Activated CD4-positive, alpha-beta T cell treated with anti-CD3 and anti-CD28 coated beads for 24 hours (primary cell): ENCODE measurements at places on chromosomes 16 and 17.

DNA sequence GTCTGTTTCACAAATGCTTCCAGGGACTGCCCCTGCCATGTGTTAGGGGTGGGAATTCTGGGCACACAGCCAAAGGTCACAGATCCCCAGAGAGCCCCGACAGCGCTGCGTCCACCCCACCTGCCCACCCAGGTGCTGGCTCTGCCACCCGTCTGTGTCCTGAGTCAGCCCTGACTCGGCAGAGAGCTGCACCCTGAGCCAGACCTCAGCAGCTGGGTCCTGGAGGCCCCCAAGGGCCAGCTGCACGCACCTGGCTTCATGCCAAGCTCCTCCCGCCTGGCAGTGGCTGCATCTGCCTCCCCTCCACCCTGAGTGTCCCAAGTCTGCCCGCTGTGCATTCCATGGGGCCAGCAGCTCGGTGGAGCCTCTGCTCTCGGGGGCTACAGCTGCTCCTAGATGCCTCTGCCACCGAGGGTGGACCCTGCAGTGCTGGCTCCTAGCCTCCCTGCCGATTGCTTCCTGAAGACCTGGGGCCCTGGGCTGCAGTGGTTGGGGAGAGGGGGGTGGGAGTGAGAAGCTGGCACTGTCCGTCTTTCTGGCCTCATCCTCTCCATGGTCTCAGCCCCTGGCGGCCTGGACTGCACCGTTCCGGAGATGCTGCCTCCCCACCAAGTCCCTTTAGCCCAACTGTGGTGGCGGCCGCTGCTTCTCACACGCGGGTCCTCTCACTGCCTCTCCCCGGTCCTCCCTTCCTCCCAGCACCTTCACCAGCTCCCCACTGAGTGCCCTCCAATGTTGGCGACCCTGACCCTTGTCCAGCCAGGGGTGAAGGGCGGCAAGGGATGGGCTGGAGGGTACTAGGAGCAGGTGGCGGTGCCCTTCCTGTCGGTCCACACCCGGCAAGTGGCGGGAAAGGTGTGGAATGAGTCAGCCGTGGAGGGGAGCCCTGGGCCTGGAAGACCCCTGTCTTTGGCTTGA is 3.0 kb downstream of the SECTM1 start:
- no peak for DNase-seq

DNA sequence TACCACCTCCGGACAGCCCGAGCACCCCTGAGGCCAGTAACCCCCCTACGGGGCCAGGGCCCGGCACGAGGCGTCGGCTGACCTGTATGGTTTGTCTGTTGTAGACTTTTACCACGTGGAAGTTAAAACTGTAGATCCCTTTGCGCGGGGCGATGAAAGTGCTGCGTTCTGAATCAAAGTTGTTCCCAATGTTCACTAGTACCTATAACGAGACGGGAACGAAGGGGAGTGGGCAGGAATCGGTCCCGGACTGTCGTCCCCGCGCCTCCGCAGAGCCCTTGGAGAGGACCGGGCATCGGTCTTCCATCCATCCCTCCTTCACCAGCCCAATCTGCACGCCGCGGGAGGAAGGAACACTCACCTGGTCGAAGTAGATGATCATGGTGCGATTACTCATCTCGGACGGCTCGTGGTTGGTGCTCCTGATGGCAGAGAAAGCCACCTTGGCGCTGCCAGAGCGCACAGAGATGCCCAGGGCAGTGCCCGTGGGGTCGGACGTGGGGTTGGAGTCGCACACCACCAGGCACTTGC is 732 bp downstream of the CBLN1 start:
- DNase-seq = no peak

GRCh38 chr16:79809376-79809775 is 208.8 kb upstream of the MAF start:
- DNase-seq = no peak

DNA sequence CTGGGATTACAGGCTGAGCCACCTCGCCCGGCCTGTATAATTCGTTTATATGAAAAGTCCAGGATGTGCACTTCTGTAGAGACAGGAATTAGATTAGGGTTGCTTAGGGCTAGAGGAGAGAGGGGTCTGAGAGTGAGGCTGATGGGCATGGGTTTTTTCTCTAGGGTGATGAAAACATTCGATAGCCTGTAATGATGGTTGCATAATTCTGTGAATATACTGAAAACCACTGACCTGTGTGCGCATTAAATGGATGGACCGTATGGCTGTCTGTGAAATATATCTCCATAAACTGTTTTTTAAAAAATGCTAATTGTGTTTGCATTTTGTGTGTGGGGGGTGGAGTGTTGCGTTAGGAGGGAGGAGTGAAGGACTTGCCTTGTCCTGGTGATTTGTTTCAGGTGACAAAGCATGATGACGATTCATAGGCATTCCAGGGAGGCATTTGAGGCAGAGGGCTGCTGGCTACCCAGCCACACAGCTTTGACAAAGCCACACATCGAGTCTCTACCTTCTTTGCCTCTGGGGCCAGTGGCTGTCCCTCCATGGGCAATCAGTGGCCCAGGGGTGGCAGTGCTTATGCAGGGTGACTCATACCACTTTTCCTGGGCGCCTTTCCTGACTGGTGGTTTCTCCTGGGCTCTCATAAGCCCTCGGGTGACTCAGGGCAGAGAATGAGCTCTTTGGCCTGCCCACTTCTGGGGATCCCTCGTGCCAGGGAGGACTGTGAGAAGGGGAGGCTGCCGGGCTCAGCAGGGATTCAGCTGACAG is 148.5 kb upstream of the WSCD1 start:
- no peak for DNase-seq

DNA sequence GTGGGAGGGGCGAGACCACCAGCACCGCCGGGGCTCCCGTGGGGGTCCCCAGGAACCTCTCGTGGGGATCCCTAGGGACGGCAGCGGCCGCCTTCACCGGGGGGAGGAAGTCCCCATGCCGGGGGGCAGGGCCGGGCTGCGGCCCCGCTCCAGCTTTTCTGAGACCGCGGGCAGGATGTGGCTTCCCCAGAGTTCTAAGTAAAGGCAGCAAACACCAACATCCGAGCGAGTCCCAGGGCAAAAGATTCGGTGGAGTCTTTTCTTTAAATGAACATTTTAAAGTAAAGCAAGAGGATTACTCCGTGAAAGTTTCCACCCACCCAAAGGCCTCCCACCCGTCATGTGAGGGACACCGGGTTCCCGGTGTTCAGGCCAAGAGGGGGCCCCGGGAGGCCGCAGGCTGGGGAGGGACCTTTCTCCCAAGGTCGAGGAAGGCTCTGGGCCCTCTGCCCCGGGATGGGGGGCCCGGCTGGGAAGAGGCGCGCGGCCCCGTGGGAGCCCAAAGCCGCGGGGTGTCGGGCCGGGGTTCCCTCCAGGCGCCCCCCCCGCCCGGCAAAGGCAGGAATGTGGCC is 137.2 kb upstream of the RPH3AL start:
- DNase-seq = peak; percentile 51

- no peak for DNase-seq
Observed at GRCh38 chr16:82027629-82028064, 7.4 kb upstream of the HSD17B2 start.

DNA sequence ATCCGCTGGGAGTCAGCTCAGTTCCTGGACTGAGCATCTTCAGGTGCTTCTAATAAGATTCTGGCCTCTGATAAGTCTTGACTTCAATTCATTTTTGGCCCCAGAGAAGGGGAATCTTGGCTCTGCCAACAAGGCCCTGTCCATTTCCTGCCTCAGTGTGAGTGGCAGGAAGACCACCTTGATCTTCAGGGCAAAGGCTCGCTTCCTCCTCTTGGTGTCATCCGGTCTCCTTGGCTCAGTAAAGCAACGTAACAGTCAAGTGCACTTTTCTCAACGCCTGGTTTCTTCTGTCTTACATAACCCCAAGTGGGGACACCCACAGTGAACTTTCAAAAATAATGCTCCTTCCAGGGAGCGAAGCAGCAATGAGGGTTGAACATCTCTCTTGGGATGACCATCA is 169.8 kb downstream of the PRKCB start:
- no peak for DNase-seq

- no peak for DNase-seq
Observed at GRCh38 chr16:50297301-50298074, 31.1 kb downstream of the ADCY7 start.

DNA sequence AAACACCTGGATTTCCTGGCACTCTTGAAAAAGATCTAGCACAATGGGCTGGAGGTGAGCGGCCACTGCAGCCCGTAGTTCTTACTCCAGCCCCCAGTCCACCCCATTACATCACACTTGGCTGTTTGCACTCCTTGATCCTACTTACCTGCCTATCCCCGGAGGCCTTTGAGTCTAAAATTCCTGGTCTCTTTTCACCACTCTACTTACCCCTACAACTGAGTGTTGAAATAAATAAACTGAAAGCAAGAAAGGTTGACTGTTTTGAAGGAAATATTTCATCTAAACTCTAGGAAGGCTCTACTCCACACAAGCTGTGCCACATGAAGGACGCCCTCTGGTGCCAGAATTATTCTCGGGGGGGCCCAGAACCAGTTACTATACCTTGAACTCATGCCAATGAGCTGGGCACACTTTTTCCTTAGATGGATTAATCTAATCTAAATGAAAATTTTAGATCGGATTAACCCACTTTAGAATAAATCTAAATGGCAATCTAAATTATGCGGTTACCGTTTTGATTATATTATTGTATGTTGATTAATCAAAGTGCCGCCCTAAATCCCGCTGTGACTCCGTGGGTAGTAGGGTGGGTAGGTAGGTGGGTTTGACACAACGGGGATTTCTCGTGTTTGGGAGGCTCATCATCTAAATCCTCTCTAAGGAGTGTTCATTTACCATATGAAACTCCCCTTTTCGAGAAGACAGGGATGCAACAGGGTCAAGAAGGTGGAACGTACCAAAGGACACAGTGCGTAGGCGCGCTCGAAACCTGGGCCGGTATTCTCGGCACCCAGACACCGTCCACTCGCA is 651 bp upstream of the EIF1 start:
- DNase-seq = peak; percentile 37

DNA sequence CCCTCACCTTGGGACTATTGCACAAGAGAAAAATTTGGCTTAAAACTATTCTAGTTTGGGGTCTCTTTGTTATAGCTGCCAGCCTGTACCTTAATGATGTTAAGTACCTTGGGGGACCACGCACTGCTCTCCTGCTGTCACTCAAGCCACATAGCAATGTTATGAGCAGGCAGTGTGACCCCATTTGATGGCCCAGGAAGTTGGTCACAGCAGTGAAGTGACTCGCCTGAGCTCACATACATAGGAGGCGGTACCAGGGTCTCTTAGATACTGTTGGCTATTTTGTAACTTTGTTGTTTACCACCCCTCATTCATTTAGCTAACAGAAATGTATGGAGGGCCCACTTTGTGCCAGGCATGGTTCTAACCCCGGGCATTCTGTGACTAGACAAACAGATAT is 16.4 kb downstream of the KCNG4 start:
- no peak for DNase-seq

GRCh38 chr17:65191811-65192740 is 54.9 kb downstream of the RGS9 start:
- DNase-seq = no peak

- DNase-seq = no peak
Observed at GRCh38 chr17:6633263-6633662, 7.2 kb downstream of the KIAA0753 start.

- DNase-seq = no peak
Observed at GRCh38 chr17:71933306-71933705, 187.5 kb upstream of the SOX9 start.

GRCh38 chr17:79080349-79080748 is 5.7 kb downstream of the ENGASE start:
- no peak for DNase-seq

GRCh38 chr17:80839026-80839345 is 152.7 kb upstream of the CHMP6 start:
- DNase-seq = no peak

- DNase-seq = no peak
Observed at GRCh38 chr16:80804526-80805383, at the start of gene CDYL2. Gene CDYL2 (minus strand): TSS chr16:80804598. CDS start chr16:80804173, 425 bp downstream.

- DNase-seq = no peak
Observed at GRCh38 chr17:81328978-81329926, 34.1 kb upstream of the SLC38A10 start.

- no peak for DNase-seq
Observed at GRCh38 chr16:88702371-88703210, 3.6 kb downstream of the RNF166 start.

DNA sequence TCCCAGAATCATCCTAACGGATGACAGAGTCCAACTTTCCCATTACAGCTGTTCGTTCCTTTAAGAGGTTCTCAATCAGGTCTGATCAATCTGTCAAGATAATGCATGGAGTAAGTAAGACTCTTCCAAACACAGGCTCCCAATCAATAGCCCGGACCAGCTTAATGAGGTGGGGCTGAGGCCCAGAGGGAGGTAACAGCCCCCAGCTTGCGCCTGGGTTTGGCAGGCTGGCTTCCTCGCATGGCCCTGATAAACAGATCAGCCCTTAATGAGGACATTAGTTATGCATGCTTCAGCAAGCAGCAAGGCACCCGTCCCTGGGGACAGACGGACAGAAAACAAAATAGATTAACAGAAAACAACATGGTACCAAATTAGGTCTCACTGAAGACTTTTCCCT is 145.7 kb downstream of the ZFHX3 start:
- no peak for DNase-seq

DNA sequence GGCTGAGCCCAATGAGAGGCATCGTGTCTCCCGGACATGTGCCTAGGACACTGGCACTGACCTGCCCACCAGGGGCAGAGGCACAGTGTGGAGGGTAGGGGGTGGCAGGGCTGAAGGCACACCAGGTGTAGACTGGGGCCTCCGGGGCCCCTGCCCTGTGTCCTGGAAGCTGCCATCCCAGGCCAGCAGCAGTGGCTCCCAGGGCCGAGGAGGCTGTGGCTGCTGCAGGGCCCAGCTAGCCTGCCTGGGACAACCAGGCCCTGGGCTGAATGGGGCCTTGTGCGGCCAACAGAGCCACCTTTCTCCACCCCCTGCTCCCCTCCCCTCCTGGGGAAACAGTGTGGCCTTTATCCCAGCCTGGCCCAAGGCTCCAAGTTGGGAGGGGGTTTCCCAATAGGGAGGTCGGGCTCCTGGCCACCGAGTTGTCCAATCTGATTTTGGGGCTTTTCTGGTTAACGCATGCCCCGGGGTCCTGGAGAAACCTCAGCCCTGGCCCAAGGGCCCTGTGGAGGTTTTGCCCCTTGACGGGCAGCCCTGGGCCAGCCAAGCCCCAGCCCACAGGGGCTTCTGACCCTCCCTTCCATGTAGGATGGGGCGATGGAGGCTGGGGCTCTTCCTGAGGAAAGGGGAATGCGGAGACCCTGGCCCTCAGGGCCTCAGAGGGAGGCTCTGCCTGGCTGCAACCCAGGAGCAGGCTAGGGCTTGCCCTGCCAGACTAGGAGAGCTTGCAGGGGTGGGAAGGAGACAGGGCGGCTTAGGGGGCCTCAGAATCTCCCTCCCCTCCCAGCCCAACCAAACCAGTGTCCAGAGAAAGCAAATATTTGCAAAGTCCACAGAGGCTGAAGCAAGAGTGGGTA is 4.2 kb downstream of the MTSS2 start:
- DNase-seq = no peak

DNA sequence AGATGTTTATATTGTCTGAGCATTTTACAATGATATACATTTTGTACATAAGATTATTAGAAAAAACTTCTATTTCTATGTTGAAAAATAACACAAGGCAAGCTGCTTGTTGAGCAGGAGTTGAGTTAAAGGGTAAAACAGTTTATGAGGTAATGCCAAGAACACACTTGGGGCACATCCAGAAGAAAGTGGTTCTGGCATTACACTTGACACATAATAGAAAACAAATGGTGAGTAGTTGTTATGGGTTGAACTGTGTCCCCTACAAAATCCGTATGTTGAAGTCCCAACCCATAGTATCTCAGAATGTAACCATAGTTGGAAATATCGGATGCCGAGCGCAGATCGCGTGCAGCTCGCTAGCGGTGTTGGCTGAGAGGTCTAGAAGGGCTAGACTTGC is 354.3 kb upstream of the GOT2 start:
- no peak for DNase-seq
